Muscle of arm (tissue), 14 donors: ENCODE measurements at places on chromosomes 12 and 14. TPM values are rescaled to one million over a fixed set of nuclear protein-coding genes. Genes with fewer than 3 reads are reported as not detected.

DNA sequence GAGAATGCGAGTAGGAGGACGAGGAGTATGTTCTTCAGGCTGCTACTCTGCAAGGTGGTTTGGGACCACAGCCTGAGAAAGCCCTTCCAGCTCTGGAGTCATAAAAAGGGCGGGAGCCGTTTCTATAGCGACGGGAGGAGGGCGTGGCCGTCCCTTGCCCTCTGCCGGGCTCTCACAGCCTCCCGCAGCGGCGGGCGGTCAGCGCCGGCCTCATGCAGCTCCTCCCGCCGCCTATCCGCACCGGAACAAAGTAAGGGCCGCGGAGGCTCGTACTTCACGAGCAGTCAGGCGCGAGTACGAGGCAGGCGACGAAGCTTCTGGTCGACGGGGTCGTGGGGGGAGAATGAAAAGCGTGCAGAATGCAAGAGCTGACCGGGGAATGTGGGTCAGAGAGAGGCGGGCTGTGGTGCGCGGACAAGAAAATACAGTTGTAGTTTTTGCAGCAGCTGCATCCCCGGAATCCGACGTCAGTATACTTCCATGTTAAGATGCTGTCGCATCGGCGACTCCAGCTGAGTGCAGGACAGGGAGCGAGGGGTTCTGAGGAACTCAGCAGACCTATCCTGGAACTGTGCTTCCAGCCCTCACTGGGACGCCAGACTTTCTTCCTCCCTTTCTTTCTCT, at the start of gene DYRK4:
Gene DYRK4 (plus strand): TSS at position 175 of the 624 bp plus-strand sequence. CDS start 38 bp downstream, at position 213.
- peak; percentile 77 for DNase-seq

Gene C1QL4
- not detected for polyA plus RNA-seq

DNA sequence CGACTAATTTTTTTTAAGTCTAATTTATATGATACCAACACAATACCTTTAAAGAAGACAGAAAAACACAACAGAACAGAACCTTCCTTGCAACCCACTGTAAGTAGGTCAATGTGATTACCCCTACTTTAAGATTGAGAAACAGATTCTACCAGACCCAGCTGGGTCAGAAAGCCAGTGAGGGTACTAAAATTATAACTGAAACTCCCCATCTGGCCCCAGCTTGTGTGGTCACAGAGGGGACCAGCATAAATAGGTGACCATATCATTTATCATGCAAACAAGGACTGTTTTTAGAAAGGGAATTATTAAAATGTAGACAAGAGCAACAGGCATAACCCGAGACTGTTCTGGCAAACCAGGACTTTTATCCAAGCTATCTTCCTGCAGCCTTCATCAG, 30.1 kb upstream of the FRMD6 start:
- DNase-seq: no peak

DNA sequence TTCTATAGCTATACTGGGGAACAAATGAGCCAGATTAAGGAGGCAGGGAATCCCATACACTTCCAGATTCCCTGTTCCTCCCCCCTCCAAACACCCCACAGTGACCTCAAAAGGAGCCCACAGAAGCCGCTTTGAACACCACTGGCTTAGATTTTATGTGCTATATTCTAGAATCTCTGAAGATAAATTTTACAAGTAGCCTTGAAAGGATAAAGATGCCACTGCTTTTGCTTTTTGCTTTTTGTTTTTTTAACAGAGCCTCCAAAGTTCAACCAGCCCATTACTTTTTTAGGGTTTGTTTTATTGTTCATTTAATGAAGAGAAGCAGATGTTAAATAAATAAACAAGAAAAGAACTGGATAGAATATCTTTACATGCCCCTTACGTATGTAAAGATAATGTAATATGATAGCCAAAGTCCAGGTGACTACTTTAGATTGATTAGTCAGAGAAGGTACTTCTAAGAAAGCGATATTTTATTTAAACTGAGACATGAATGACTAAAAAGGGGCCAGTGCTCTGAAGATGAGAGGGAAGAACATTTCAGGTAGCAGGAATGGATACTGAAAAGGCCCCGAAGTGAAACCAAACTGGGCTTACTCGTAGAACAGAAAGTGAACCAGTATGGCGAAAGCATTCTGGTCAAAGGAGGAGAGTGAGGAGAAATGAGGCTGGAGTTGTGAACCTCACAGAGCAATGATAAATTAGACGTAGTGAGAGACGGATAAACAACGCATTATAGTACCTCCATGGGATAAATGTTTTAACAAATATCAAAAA, 44.6 kb downstream of the DUSP6 start:
- no peak for DNase-seq

DNA sequence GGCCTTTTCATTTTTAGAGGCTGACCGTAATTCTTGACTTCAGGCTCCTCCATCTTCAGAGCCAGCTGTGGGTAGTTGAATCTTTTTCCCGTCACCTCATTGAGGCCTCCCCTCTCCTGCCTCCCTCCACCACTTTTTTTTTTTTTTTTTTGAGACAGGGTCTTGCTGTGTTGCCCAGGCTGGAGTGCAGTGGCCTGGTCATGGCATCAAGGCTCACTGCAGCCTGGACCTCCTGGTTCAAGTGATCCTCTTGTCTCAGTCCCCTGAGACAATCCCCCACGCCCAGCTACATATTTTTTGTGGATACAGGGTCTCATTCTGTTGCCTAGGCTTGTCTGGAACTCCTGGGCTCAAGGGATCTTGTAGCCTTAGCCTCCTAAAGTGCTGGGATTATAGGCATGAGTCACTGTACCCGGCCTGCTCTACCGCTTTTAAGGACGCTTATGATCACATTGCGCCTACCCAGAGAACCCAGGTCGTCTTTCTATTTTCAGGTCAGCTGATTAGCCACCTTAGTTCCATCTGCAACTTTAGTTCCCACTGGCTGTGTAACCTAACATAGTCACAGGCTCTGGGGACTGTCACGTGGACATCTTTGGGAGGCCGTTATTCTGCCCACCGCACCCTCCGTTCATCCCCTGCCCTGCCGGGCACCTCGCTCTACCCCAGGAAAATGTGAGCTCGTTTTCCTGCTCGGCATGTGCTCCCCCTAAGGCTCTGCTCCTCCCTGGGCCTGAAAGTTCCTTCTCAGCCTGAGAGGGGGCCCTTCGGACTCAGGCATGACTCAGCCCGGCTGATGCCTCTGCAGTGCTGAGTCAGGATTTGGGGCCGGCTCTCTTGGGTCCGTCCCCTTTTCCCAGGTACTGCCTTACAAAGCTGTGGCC, 13.4 kb downstream of the TNFAIP2 start:
- no peak for DNase-seq

Gene ANO2
- polyA plus RNA-seq: not detected

DNA sequence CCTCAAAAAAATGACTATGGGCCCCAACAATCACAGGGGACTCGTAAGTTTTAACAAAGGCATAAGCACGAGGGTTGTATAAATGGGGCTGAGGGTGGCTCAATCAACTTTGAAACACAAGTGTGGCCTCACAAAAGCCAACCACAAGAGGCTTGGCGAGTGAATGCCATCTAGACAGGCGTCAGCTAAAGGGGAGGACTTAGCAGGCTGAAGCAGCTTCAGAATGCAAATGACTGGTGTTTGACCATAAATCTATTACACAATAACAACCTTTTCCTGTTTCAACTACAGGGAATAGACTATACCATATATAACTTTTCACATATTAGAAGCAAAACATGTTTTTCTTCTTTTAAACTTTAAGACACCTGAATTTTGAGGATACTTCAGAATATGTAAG, 777.9 kb downstream of the FSCB start:
- no peak for DNase-seq

Gene BICDL1
- polyA plus RNA-seq: 2.7 TPM

DNA sequence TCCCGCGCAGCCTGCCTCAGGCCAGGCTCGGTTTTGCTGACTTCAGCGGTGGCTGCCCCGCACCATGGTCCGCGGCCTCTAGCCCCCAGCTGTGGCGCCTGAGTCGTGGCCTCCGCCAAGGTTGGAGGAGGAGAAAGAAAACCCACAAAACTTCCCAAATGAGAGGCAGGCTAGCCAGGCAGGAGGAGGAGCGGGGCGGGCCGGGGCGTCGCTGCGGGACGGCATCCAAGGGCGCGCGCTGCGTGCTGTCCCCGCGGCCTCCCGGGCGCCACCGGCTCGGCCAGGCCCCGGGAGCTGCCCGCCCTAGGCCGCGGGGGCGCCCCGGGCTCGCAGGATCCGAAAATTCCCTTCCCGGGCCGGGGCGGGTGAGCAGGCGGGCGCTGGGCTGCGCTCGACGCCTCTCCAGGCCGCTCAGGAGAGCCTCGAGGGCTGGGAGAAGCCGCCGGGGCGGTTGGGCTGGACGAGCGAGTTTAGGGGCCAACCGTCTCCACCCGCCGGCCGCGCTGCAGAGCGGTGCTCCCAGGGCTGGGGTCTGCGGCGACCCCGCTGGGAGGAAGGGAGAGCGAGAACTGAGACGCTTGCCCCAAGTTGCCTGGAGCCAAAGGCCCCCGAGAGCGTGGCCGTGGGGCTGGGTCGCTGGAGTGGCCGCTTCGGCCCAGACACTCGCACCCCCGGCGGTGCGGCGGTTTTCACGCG, at the start of gene EFS:
Gene EFS (minus strand): TSS at position 137 of the 696 bp plus-strand sequence. CDS start 147 bp downstream, outside the sequence.
- peak; percentile 77 for DNase-seq

Gene KRT72
- not detected for polyA plus RNA-seq

Gene NFE2
- polyA plus RNA-seq: 1.5 TPM

GRCh38 chr12:64860446-64860998, 36.1 kb downstream of the TBC1D30 start:
- no peak for DNase-seq

Gene RNASE4
- polyA plus RNA-seq: 4.2 TPM

- no peak for DNase-seq
Observed at GRCh38 chr12:99979471-99979870, 5.3 kb downstream of the ANKS1B start.

DNA sequence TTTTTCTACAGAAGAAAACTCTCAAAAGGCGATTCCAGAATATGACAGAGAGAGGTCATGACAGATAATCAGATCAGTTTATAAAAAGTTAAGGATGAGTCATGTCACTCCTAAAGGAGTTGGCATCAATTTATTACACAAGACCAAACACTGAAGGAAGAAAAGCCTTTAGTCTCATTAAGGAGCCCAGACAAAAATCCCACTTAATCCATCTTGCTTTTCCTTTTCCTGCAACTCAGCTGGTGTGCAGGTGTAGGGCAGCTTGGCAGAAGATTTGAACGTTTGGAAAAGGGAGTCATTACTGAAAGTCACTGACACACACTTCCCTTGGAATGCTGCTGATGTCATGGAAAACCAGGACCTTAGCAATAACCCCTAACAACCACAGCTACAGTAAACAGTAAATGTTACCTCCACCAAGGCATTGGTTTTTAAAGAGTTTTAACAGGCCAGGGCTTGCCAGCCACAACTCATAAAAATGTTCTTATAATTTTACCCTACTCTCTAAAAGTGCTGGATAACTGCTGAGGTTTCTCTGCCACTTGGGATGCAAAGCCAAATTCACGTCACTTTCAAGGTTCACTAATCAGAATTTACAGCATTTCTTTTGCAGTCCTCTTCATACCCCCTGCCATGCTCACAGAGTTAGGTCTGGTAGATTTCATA, 320.6 kb downstream of the RAD51B start:
- peak; percentile 79 for DNase-seq
